ENCODE measurements at places on chromosomes 6 and 20.

DNA sequence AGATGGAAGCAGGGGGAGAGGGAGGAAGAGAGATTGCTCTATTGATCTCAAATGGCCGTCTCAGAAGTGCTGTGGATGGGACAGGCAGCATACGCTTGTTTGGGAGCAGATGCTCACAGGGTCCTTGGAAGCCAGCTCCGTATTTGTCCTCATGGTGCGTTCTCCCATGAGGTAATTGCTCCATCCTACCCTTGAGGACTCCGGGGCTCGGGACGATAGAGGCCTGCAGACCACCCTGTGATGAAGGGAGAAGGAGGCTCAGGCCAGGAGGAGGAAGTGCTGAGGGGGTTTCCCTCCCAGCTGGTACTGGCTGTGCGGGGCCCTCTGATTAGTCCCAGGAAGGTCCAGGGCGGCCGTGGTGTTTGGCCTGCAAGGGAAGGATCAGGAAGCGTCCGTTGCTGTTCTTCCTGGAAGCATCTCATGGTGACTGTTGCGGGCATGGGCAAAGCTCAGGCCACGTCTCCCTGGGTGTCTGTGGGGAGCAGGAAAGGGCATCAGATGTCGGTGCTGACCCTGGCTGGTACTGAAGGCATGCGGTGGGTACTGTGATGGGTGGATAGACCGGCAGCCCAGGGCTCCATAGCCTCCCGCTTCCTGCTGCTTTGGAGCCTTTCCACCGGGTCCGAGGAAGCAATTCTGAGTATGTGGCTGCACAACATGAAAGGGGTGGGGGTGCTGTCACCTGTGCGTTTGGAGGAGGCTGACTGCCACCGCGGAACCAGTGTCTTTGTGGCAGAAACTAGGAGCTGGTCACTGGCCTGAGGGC, 158.3 kb downstream of the SYCP2 start:
- peak; percentile 53 for DNase-seq

DNA sequence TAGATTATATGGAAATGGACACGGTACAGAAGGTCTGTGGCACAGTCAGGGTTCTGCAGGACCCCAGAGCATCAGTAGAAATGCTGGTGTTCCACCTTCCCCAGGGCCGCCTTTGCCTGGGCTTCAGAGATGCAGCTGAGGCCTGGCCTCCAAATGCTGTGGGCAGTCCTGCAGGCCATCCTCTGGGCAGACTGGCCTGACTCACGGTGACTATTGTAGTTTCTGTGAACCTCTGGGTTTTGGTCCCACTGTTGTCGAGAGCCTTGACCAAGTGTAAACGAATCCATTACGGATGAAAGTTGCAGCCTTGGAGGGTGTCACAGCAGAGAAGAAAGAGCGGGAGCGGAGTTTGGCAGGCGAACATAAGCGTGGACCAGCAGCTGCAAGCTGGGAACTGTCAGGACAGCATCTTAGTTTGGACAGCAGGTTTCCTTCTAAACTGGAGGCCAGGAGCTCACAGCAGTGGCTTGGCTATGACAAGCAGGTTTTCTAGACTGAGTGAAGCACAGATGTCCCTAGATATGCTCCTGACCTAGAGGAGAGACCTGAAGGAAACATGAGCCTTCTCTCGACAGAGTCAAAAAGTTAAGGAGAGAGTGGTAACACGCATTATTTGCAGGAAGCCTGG, 46.2 kb upstream of the BCLAF1 start:
- DNase-seq, result no peak

DNA sequence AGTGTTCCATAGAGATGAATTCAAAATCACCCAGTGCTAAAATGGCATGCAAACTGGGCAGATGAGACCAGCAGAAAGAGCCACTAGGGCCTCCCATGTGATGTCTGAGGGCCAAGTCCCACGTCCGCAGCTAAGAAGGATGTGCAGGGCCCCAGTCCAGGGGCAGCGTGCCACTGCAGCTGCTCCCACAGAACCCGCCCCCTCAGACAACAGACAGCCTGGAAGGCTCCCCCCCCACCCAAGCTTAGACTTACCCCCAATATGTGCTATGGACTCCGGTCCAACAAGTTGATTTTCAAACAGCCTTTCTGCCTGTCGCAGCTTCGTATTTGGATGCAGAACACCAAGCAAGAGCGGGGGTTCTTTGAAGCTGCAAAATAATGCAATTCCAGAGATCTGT, 14.0 kb downstream of the APMAP start:
- peak; percentile 51 for DNase-seq

GRCh38 chr6:107977283-107977682, 19.3 kb upstream of the SEC63 start:
- DNase-seq, result no peak

GRCh38 chr6:50240986-50241385, 191.3 kb upstream of the DEFB112 start:
- DNase-seq, result no peak

DNA sequence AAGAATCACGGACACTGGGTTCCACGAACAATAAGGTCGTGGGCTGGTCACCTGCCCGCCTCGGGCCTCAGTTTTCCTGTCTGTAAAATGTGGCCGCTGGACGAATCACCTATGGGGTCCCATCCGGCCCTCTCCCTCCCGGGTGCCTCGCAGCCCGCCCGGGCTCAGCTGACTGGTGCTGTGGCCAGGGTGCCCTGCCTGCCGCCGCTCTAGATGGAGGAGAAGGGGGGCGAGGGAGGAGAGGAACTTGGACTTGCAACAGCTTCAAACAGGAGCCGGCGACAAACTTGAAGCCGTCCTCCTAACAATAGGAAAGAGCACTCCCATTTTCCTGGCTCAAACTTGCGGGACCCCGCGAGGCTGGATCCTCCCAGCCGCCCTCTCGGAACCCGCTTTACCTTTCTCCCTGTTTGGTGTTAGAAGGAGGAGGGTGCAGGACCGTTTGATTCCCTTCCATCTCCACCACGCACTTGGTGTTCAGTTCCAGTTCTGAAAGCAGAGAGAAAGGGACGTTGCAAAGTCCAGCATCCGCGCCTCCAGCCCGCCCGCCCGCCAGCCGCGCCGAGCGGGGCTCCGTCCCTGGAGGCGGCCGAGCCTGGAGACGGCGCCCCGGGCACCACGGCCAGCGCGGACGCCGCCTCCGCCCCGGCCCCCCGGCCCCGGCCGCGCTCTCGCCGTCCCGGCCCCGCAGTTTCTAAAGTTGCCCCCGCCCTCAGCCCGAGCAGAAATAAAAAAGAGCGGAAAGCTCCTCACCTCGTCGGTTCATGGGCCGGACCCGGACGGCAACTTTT, 584 bp downstream of the KIF13A start:
- DNase-seq, result peak; percentile 75

- no peak for DNase-seq
Observed at GRCh38 chr6:160121981-160122380, 366 bp downstream of the SLC22A1 start.

DNA sequence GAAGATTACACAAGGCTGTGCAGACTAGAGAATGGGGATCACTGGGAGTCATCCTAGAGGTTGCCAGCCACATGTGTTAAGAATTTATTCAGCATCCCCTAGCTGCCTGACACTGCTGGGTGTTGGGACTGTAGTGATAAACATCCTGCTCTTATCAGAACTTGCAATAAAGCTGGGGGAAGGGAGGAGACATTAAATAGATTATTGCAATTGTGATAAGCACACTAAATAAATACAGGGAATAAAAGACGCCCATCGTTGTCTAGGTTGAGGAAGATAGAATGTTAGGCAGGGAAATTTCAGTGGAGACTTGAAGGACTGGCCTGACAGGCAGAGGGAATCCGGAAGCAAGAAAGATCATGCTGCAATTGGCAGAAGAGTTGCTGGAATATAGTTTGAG, 33.2 kb upstream of the TRAM2 start:
- DNase-seq, result no peak

DNA sequence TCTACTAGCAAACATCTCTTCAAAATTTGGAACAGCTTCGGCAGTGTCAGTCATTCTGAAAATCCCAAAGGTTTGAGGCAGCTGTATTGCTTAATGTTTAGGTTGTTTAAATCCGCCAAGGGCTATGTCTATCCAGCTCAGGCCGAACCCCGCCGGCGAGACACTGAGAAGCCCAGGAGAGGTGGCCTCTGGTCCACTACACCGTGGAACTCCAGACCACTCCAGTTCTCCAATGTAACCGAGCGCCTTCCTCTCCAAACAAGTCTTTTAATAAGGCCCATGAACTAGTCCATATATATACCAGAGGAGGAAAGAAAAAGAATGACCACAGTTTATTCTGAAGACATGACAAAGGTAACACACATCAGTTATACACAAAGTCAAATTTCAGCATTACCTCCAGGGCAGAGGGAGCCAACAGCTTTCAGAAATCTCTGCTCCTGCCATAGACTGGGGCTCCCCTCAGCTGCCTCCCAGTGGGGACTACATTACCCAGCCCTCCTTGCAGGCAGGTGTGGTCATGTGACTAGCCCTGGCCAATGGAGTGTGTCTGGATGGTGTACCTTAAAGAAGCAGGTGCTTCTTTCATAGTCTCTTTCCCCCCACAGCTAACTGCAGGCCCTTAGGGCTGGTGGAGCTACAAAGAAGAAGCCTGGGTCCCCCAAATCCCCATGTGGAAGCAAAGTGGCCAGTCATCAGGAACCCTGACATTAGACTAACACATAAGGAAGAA, at the start of gene RAMACL:
Gene RAMACL (minus strand): TSS at position 255 of the 733 bp plus-strand sequence. CDS start 201 bp downstream, at position 54.
- DNase-seq, result no peak

DNA sequence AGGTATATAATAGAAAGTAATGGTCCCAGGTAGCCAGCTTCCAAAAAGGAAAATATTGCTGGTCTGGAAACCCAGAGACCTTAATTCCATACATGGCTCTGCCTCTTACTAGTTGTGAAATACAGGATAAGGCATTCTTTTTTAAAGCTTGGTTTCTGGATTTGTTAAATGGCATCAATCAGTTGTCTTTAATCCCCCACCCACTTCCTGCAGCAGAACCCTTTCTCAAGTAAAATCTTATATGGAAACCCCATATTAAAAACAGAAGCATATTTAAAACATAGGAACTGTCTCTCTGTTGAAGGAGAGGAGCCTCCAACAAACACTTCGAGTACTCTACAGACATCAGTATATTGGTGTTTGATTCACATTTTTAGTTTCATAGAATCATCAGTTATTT, 6.2 kb upstream of the LCA5 start:
- DNase-seq, result no peak

- no peak for DNase-seq
Observed at GRCh38 chr6:121698617-121699016, 263.2 kb downstream of the GJA1 start.

GRCh38 chr6:94095961-94096360, 676.6 kb upstream of the EPHA7 start:
- DNase-seq, result no peak

GRCh38 chr6:38481851-38482250, 157.9 kb downstream of the BTBD9 start:
- no peak for DNase-seq

DNA sequence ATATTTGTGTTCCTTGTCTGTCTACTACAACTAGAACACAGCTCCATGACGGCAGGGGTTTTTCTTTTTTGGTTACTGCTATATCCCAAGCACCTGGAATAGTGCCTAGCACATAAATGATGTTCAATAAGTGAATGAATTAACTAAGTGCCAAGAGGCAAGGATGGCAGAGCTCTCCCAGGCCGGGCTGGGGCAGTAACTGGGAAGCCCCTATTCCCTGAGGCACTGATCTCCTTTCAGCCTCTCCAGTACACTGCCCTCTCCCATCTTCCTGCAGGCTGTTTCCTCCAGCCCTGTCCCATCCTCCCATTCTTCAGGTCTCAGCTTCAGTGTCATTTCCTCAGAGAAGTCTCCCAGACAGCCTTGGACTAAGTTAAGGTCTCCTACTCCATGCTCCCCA, 29.0 kb upstream of the SPDEF start:
- no peak for DNase-seq

GRCh38 chr6:81767163-81767891, 14.8 kb upstream of the TENT5A start:
- DNase-seq, result no peak

- no peak for DNase-seq
Observed at GRCh38 chr6:20805021-20805420, 270.8 kb downstream of the CDKAL1 start.

GRCh38 chr6:34021554-34022190, 124.2 kb downstream of the GRM4 start:
- no peak for DNase-seq

- DNase-seq, result no peak
Observed at GRCh38 chr6:135983718-135984343, 132.3 kb downstream of the PDE7B start.

GRCh38 chr6:16758163-16758975, 2.9 kb downstream of the ATXN1 start:
- DNase-seq, result no peak

DNA sequence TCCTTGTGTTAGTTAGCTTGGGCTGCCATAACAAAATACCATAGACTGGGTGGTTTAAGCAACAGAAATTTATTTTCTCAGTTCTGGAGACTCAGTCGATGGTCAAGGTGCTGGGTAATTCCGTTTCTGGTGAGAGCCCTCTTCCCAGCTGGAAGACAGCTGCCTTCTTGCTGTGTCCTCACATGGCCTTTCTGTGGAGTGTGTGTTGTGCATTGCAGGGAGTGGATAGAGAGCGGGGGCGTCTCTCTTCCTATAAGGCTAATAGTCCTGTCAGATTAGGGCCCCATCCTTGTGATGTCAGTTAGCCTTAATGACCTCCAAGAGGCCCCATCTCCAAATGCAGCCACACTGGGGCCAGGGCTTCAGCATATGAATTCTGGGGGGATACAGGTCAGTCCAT, 19.2 kb downstream of the CHMP4B start:
- no peak for DNase-seq

- DNase-seq, result no peak
Observed at GRCh38 chr20:536426-537010, 7.1 kb downstream of the CSNK2A1 start.

GRCh38 chr20:33408716-33409654, 7.7 kb upstream of the CDK5RAP1 start:
- no peak for DNase-seq

DNA sequence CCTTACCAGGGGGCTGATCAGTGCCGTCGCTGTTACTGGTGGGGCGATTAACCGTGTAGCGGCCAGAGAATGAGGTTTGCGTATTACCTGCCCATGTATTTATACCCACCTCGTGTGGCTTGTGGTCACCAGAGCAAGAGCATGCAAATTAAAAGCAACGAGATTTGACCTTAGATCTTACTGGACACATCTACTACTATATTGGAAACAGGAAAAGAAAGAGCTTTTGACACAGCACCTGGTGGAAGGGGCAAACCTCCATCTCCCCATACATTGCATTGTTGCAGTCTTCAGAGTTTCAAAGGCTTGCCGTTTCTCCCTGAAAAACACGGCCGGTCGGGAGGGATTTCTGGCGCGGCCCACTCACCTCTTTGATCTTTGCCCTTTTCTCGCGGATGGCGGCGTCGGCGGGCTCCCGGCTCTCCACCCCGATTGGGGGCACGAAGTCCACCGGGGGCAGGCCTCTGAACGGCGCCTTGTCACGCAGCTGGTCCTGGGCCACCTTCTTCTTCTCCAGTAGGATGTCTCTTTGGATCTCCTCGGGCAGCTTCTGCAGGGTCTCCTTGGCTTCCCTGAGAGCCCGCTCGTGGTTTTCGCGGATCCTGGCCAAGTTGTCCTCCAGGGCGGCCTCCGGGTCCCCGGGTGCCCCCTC, 1.3 kb downstream of the MAN1A1 start:
- peak; percentile 67 for DNase-seq

All from left forelimb (tissue), 1 donor.